ENCODE measurements at places on chromosomes 7 and 10. TPM values are rescaled to one million over a fixed set of nuclear protein-coding genes. Genes with fewer than 3 reads are reported as not detected.

PLPP4 gene
- not detected for total RNA-seq

FAM180A gene
- not detected for total RNA-seq

- DNase-seq = no peak
Measured at GRCh38 chr10:90977855-90978486, 57.1 kb upstream of the ANKRD1 start.

DNA sequence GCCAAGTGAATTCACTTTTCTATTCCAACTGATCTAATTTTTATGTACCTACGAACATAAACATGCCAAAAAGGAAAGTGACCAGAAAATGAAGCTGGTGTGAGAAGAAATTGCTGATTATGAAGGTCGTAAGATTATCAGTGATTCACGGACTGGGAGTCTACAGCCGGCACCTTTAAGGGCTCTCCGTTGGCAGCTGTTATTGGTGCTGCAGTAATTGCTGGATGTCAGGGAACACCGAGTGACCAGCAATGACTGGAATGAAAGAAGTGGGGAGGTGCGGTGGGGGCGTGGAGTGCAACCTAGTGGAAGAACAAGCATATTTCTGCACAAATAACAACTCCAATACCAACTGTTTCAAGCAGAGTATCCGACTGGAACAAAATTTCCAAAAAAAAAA lies 109.8 kb upstream of the TARP start:
- DNase-seq = no peak
